ENCODE measurements at places on chromosomes 3 and 15. TPM values are rescaled to one million over a fixed set of nuclear protein-coding genes. Genes with fewer than 3 reads are reported as not detected.

DNA sequence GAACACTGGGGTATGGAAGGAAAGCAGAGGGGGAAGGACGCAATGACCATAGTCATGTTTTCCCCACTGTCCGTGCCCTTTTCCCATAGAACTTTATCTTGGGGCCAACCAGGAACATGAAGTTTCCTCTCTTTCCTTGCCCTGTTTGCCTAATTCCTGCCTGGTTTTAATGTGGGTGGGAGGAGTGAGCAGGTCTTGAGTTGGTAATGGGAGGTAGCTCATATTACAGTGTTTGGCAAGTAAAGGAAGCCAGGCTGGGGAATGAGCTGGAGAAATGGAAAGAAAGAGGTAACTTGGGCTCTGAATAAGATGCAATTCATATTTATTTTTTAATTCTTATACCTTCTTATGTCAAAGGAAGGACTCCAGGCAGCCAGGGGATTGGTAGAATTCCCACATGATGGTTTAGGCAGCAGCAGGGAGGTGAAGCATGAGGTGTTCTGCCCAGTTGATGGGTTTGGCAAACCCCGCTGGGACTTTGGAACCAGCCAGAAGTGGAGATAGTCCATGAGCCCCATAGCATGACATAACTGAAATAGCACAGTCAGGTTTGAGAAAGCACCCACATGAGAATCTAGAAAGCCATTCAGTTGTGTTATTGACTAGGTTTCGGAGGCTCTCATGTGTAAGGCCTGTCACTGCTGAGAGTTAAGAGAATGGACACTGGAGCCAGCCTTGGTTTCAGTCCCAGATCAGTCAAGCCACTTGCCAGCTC, 60.0 kb downstream of the CCK start:
- H3K27me3 ChIP-seq: no peaks in the 10 kb centered on the region
- H3K27ac ChIP-seq: no peak overlapping the region
- peaks cover 39% of the 10 kb centered on the region for H3K36me3 ChIP-seq
- peaks cover 5% of the 10 kb centered on the region for H3K4me1 ChIP-seq
- no peak for DNase-seq

GRCh38 chr3:114669614-114670013, 375.8 kb downstream of the TIGIT start:
- H3K36me3 ChIP-seq: no peaks in the 10 kb centered on the region
- H3K27ac ChIP-seq: no peak overlapping the region
- DNase-seq: no peak

DNA sequence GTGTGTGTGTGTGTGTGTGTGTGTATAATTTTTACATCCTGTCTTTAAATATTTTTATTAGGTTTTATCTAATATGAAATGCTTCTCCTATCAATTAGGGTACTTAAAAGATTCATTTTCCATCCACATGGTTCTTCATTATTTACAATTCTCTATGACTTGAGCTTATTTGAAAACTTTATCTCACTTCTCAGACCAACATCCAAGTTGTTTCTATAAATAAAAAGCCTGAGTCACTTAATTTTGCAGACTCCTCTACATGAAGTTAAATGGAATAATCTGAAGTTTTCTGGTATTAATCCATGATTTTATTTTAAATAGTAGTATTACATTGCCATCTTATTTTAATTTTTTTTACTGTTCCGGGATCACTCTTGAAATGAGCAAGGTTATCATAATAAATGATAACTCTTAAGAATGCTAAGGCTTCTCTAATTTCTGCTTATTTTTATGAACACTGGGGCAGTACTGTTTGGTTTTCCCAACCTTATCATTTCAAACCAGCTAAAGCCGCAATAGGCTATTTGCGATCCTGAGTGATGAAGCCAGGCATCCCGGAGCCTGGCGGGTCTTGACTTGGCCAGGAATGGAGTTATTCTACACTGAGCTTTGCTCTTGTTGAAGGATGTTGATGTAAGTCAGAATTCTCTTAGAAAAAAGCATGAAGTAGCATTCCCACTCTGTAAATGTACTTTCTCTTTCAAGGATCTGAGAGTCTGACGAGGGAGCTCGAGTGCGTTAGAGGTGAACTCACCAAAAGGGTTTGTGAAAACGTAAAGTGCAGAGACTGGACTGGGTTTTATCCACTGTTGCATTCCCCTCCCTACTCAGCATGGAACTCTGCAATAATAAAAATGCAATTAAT, 220.2 kb upstream of the LRTM1 start:
- no peak overlapping the region for H3K27ac ChIP-seq
- no peaks in the 10 kb centered on the region for H3K36me3 ChIP-seq
- no peak for DNase-seq
- no peaks in the 10 kb centered on the region for H3K4me1 ChIP-seq
- no peaks in the 10 kb centered on the region for H3K27me3 ChIP-seq

- H3K27me3 ChIP-seq: no peaks in the 10 kb centered on the region
- no peak overlapping the region for H3K27ac ChIP-seq
- no peak overlapping the region for H3K4me3 ChIP-seq
- H3K4me1 ChIP-seq: no peaks in the 10 kb centered on the region
- DNase-seq: no peak
- peaks cover 3% of the 10 kb centered on the region for H3K36me3 ChIP-seq
Observed at GRCh38 chr3:160331127-160331937, 67.7 kb downstream of the IFT80 start.

DNA sequence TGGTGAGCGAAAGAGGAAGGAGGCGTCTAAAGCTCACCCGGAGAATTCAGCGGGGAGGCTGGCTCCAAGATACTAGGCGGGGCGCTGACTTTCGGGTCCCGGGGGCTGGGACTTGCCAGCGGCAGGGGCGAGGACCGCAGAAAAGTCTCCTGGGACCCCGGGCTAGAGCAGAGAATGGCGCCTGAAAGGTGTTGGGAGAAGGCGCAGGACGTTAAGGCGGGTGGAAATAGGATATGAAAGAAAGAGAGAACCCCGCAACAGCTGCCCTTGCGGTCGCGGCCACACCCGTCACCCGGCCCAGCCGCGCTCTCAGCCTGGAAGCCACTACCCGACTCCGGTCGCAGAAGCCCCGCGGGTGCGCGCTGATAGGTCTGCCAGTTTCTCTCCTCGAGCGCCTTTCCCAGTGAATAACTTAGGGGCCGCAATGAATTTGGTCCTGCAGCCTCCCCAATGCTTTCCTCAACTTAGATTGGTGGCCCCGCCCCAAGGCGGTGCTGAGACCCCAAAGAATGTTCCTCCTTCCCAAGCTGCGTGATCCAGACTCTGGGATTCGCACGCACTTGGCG, 604 bp downstream of the LTK start:
- H3K4me3 ChIP-seq: peak overlapping the region; percentile 63
- peaks cover 37% of the 10 kb centered on the region for H3K27me3 ChIP-seq
- peak; percentile 46 for DNase-seq
- H3K27ac ChIP-seq: no peak overlapping the region

DNA sequence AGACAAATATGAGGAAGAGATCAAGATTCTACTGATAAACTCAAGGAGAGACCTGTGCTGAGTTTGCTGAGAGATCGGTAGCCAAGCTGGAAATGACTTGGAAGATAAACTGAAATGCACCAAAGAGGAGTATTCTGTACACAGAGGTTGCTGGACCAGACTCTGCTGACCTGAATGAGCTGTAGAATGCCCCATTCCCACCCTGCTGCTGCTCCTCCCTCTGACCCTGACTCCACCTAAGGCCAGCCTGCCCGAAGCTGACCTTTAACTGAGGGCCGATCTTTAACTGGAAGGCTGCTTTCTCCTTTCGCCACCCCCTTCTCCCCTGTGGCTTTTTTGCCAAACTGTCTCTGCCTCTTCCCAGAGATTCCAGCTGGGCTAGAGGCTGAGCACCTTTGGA, 34.6 kb downstream of the CDIN1 start:
- no peaks in the 10 kb centered on the region for H3K36me3 ChIP-seq
- no peak overlapping the region for H3K4me3 ChIP-seq
- H3K27me3 ChIP-seq: no peaks in the 10 kb centered on the region
- no peak for DNase-seq

- no peak for DNase-seq
- H3K27ac ChIP-seq: peak overlapping the region; percentile 26
- peaks cover 3% of the 10 kb centered on the region for H3K27me3 ChIP-seq
- peaks cover 45% of the 10 kb centered on the region for H3K4me1 ChIP-seq
Observed at GRCh38 chr3:98594628-98595324, 1.4 kb upstream of the CPOX start.

GRCh38 chr3:59049671-59050331, at the start of gene CFAP20DC:
Gene CFAP20DC, minus strand, starts transcription at chr3:59050025. Its CDS starts 394 bp downstream, at chr3:59049631.
- H3K36me3 ChIP-seq: no peaks in the 10 kb centered on the region
- peaks cover 12% of the 10 kb centered on the region for H3K4me1 ChIP-seq
- H3K27ac ChIP-seq: peak within 1 kb of the TSS; percentile 73
- H3K4me3 ChIP-seq: peak within 1 kb of the TSS; percentile 69
- no peaks in the 10 kb centered on the region for H3K27me3 ChIP-seq
- DNase-seq: peak; percentile 96

- H3K36me3 ChIP-seq: no peaks in the 10 kb centered on the region
- DNase-seq: no peak
- no peaks in the 10 kb centered on the region for H3K27me3 ChIP-seq
- H3K4me3 ChIP-seq: no peak overlapping the region
- no peak overlapping the region for H3K27ac ChIP-seq
- H3K4me1 ChIP-seq: no peaks in the 10 kb centered on the region
Observed at GRCh38 chr3:78517965-78518364, 1249.8 kb downstream of the ROBO1 start.

- H3K4me3 ChIP-seq: peak overlapping the region; percentile 20
- peaks cover 28% of the 10 kb centered on the region for H3K27me3 ChIP-seq
- H3K4me1 ChIP-seq: peaks cover 25% of the 10 kb centered on the region
- peak; percentile 64 for DNase-seq
Observed at GRCh38 chr15:68389936-68390817, 41.8 kb downstream of the ITGA11 start.

GRCh38 chr15:86087808-86088207, 8.1 kb downstream of the AGBL1 start:
- H3K27ac ChIP-seq: no peak overlapping the region
- no peak for DNase-seq
- H3K4me1 ChIP-seq: peaks cover 5% of the 10 kb centered on the region
- peaks cover 8% of the 10 kb centered on the region for H3K27me3 ChIP-seq

- DNase-seq: no peak
- H3K4me1 ChIP-seq: peaks cover 5% of the 10 kb centered on the region
- no peak overlapping the region for H3K27ac ChIP-seq
- H3K4me3 ChIP-seq: no peak overlapping the region
- no peaks in the 10 kb centered on the region for H3K27me3 ChIP-seq
- H3K36me3 ChIP-seq: peaks cover 4% of the 10 kb centered on the region
Observed at GRCh38 chr3:172334671-172335207, 113.5 kb downstream of the GHSR start.

DNA sequence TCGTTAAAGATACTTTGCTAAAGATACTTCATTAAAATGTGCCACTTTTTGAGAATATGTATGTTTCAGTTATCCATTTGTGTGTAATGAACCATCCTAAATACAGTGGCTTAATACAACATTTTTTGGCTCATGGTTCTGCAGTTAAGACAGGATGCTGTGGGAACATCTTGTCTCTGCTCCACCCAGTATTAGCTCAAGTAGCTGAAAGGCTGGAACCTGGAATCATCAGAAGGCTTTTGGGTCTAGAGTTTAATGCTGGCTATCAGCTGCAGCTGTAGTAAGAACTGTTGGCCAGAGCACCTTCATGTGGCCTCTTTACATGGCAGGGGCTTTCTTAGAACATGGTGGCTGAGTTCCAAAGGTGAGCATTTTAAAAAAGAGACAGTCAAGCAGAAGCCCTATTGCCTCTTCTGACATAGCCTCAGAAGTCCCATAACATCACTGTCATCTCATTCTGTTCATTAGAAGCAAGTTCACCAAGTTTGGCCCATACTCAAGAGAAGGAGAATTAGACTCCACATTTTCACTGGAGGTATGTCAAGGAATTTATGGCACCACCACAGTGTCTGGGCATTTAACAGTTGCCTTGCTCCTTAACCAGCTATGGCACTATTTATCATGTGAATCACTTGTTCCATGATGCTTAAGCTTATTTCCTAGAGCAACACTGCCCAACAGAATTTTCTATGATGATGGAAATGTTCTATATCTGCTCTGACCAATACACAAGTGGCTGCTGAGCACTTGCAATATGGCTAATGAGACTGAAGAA, 70.4 kb upstream of the PDZRN3 start:
- no peak overlapping the region for H3K27ac ChIP-seq
- DNase-seq: no peak
- H3K27me3 ChIP-seq: no peaks in the 10 kb centered on the region
- H3K4me1 ChIP-seq: no peaks in the 10 kb centered on the region
- no peak overlapping the region for H3K4me3 ChIP-seq

DNA sequence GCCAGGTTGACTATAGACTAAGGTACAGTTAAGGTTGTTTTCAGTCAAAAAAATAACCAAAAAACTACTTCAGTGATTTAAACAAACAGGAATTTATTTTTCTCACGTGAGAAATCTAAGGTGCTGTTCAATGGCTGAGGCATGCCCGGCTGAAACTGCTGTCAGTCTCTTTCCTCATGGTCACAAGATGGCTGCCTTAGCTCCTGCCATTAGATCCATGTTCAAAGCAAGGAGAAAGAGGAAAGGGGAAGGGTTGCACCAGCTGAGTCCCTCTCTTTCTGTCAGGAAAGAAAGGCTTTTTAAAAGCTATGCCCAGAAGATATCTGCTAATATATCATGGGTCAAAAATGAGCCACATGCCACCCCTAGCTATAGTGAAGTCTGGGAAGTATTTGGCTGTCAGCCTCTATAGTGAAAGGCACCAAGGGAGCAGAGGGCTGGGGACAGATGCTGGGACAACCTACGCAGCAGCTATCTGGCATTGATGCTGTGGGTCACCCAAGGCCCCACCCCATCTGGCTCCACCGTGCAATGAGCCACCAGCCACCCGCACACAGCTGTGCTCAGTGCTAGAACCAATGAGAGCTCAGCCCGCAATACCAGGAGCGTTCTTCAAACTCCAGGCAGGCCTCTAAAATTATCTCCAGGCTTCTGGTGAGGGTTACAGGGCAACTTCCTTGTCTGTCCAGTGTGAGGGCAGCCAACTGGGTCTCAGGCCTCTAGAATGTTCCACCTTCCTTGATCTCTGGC, 64.7 kb upstream of the GATA2 start:
- no peaks in the 10 kb centered on the region for H3K36me3 ChIP-seq
- H3K27me3 ChIP-seq: peaks cover 40% of the 10 kb centered on the region
- no peak overlapping the region for H3K27ac ChIP-seq

DNA sequence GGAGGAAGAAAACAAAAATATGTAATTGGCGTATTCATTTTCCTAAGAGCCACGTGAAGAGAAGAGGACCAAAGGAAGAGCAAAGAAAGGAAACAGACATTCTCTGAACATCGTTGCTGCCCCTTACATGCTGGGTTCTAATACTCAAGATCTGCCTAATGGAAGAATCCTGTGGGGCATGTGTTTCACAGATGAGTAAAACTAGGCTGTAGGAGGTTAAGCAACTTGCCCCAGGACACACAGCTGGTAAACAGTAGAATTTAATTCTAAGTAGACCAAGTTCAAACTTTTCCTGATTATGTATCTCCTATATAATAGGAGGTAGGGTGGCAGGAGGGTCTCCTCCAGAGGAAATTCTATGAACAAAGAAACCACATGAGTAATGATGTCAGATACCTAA, 106.1 kb upstream of the TNFAIP8L3 start:
- H3K27ac ChIP-seq: no peak overlapping the region
- no peak overlapping the region for H3K4me3 ChIP-seq
- H3K27me3 ChIP-seq: peaks cover 14% of the 10 kb centered on the region
- H3K4me1 ChIP-seq: no peaks in the 10 kb centered on the region

Gene APH1B
- total RNA-seq: 9.1 TPM

Gene EOMES
- 2.9 TPM for total RNA-seq

Gene PRSS50
- total RNA-seq: not detected

Gene RNF111
- 38.9 TPM for total RNA-seq

Gene TNNC1
- total RNA-seq: 0.84 TPM

Gene DPPA2
- total RNA-seq: not detected

Gene AMIGO3
- 2.0 TPM for total RNA-seq

Gene LRRC49
- not detected for total RNA-seq

Gene VPS18
- total RNA-seq: 18.4 TPM

Gene TM4SF4
- total RNA-seq: not detected
